ENCODE measurements at places on chromosomes 6 and 20.

DNA sequence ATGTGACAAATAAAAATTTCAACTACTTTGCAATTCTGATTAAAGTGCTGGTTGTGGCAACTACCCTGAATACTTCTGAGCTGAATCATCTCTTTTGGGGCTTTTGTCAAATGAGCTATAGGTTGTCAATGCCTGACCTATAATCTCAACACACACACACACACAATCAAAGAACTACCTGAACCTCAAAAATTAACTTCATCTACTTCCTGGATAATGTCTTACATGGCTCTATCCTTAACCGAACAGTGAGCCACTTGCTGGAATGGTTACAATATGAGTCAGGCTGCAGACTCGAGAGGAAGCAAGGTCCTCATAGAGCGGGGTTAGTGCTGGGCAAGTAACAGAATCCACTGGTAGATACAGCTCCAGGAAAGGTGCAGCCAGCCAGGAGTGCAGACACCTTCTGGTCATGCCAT lies 70.6 kb upstream of the DST start:
- DNase-seq = peak; percentile 35

DNA sequence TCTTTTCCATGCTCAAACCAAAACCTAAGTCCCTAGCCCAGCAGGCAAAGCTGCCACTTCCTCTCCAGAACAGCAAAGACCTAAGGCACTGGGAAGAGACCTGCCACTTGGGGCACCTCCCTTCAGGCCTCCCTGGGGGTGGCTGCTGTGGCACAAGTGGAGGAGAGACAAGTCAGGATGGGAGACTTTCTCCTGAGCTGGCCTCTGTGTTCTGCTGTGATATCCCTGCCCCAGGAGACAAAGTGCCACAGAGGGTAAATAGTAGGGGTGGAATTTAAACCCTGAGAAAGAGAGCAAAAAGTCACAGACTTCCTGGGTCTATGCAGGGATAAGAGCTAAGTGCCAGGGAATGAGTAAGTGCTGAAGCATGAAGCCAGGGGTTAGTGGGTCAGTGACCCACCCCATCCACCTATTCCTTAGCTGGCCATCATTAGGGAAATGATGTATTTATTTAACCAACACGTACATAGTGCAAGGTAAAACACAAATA lies 84.2 kb downstream of the MRPL14 start:
- DNase-seq = no peak

GRCh38 chr20:8005033-8005432 lies 14.5 kb downstream of the TMX4 start:
- no peak for DNase-seq

DNA sequence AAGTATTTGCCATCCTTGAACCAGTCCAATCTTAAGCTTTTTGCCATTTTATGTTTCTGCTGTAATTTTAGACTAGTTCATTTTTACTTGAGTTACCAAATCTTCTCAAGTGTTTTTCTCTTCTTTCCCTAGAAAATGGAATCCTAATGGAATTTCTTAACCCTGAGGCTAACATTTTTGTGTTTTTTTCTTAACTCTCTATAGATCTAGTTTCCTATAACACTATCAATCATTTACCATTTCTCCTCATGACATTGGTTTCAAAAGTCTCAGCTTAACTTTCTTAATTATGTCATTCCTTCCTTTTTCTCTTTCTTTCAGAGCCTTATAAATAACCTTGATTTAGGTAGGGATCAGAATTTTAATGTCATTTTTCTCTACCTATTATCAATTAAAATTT lies 54.8 kb downstream of the SENP6 start:
- no peak for DNase-seq

- DNase-seq = no peak
These were observed 77.2 kb upstream of the ARID1B start for GRCh38 chr6:156699935-156700334.

DNA sequence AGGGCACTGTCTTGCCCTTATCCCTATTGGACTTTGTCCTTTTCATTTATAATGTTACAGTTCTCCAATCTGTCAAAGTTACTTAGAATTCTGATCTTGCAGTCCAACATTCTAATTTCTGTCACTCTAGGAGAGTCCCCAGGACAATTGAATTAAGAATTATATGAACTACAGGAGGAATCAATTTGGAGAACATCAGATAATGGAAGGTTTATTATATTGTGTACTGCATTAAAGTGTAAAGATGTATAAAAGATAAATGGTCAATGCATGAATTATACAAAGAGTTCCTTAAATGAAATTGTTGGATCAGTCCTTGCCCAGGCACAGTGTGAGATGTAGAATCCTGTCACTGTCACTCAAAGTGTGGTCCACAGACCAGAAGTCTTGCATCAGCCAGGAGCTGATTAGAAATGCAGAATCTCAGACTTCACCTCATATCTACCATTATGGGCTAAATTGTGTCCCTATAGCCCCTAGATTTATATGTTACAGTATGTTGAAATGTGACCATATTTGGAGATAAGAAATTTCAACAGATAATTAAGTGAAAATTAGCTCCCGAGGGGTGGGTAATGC lies 145.5 kb downstream of the BTBD3 start:
- no peak for DNase-seq

- no peak for DNase-seq
These were observed 40.1 kb downstream of the ADNP start for GRCh38 chr20:50891138-50891537.

- DNase-seq = no peak
These were observed 32.6 kb downstream of the SERINC1 start for GRCh38 chr6:122438975-122439374.

GRCh38 chr6:16126861-16127260 lies 2.0 kb upstream of the MYLIP start:
- DNase-seq = no peak

DNA sequence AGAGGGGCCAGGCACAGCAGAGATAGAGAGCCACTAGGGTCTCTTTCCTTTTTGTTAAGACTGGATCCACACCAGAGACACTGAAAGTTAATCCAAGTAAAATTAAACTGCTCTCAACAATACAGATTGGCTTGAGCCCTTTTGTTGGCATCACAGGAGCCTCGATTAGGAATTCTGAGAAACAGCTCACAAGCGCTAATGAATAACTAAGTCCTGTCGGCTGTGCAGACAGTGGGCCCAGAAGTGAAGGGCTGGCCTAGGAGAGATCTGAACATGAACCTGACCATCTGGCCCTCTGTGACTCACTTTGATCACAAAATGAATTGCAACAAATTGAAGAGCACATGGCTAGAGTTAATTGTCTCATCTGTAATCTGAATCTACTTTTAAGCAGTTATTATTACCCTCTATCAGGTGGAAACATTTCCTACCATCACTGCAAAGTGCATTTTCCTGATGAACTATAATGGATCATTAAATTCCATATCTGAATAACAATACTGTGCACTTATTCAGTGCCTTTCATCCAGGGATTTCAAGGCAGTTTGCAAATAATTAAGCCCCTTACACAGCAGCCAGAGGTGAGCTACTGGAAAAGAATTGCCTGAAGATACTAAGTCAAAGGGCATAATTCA lies 3.2 kb downstream of the BACH2 start:
- DNase-seq = no peak

- DNase-seq = no peak
These were observed 8.3 kb downstream of the SCML4 start for GRCh38 chr6:107815846-107816245.

- DNase-seq = no peak
These were observed 35.9 kb downstream of the ATP9A start for GRCh38 chr20:51732096-51732791.

- no peak for DNase-seq
These were observed 609.5 kb upstream of the CDH4 start for GRCh38 chr20:60642541-60642940.

DNA sequence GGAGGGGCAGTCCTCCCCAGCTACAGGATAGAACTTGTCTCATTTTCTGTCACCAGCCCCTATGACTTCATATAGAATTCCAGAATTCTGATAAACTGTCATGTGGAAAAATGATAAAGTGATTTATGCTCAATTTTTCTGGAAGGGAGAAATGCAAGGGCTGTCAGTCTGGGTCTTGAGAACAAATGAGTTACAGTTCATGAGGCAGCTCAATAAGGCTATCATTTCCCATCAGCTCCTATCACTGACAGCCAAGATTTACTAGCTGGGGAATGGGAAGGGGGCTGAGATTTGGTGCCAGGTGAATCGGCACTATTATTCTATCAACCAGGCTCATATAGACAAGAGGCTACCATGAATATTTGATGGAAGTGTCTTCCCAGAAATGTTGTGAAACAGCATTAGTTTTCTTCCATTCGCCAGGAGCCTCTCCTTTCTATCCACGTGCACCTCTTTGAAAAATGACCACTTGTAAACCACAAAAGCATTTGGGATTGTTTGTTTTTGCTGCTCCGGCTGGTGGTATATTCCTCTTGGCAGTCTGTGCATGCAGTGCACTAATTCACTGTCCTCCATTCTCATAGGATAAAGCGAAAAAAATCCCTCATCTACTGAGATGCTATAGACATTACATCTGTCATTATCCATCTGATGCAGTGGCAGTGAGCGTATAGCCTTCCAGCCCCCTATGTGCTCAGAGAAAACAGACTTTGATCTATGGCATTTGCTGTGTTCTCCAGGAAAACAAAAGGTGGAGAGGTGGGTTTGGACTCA lies 528.7 kb upstream of the RNF217 start:
- no peak for DNase-seq

- DNase-seq = peak; percentile 64
These were observed 85.7 kb upstream of the NEDD9 start for GRCh38 chr6:11317885-11318771.

DNA sequence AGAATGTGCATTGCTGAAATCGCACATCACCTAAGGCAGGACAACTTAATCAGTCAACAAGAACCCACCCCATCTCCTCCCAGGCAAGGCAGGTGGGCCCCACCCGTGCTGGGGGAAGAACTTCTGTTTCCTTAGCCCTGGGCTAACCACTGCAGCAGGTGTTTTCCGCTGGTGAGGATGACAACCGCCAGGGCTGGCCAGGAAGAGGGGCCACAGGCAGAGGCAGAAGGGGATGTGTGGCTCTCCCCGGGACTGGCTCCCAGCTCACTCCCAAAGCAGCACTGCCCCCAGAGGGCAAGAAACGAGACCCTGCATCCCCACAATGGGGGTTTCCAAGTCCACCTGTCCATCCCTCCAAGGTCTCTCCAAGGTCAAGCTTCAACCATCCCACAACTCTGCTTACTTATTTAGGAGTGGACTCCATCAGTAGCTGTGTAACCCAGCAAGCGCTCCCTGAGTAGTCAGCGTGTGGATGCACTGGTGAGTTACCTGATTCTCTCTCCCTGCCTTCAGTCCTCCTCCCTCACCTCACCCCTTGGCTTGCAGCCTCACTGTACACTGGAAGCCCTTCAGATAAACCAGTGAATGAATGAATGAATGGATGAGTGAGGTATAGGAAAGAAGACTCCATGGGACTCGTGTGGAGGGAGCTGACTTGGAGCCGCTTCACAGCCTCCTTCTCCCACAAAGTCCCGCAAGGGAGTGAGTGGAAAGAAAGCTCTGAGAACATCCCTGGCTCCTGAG lies 168.2 kb upstream of the CST7 start:
- DNase-seq = no peak

DNA sequence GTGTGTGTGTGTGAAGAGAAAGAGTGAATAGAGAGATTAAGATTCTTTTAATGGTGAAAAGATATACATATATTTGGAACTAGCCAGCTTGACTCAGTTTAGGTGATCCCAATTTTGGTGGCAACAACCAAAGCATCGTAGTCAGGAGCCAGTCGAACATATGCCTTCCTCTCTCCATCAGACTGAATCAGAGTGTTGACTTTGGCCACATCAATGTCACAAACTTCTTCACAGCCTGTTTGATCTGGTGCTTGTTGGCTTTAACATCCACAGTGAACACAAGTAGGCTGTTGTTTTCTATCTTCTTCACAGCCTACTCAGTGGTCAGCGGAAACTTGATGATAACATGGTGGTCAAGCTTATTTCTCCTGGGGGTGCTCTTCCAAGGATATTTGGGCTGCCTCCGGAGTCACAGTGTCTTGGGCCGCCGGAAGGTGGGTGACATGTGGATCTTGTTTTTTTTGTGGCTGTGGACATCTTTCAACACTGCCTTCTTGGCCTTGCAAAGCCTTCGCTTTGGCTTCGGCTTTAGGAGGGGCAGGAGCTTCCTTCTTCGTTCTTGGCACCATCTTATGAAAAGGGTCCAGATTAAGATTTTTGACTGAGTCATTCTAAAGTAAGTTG lies 3.4 kb downstream of the HLA-F start:
- DNase-seq = no peak

DNA sequence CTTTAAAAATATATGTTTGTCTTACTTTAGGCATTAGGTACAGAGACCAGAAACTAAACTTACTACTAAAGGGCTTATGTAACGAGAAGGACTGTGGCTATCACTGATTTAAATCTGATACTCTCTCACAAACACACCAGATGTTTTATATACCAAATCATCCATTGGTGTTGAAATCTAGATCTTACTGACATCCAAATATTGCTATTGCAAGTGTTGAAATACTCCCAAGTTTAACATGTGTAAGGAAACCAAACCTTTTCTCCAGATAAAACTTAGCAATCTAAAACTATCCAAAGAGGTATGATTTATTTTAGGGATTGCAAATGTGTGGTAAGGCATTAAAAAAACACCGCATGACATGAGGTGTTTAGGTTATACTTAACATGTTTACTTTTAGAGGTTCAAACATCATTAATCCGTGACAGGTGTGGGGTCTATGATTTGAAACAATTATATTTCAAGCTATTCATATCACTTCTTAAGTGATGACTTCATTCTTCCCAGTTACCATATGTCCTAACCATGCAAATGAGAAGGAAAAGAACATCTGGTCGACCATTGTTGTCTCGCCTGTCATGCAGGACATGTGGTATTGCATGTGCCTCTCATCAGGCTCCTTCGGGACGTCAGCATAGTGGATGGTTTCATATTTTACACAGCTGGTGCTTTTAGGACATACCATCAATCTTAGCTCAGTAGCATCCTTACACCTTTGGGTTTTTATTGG lies 168.3 kb upstream of the SPACA1 start:
- no peak for DNase-seq

GRCh38 chr20:47066484-47067270 lies 172.0 kb downstream of the EYA2 start:
- no peak for DNase-seq

- DNase-seq = no peak
These were observed 200.2 kb upstream of the CHD6 start for GRCh38 chr20:41818369-41818768.

DNA sequence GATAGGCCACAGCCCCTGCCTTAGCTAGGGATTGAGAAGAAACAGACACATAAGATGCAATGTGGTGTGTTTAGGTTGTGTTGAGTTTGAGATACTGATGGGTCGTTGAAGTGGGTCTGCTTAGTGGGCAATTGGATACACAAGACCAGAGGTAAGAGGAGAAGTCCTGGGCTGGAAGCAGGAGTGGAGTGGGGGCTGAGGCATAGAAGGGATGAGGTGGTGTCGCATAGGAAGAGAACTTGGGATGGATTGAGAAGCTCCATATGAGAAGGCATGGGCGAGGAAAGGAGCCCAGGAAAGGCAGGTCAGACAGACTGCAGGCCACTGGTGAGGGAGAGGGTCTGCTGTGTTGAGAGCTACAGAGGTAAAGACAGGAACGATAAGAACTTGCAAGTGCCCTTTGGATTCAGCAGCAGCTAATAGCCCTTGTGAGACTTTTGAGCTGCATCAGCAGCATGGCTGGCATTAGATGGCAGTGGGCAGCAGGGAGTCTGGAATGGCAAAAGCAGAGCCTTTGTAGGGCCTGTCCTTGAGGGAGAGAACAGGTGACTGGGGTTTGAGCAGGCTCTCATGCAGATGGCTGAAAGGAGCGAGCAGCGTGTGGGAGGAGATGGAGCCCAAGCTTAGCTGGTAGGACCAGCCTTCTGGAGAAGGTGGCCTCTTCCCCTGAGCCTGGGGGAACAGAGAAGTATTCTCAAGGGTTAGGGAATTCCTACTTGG lies 33.2 kb downstream of the PLCG1 start:
- no peak for DNase-seq

Measured in thoracic aorta (tissue), 2 donors.